Stimulated activated CD4-positive, alpha-beta T cell treated with anti-CD3 and anti-CD28 coated beads, Interleukin-1b, Interleukin-23, amount 100 ng/mL, for 24 hours (primary cell): ENCODE measurements at places on chromosomes 7 and 10.

- no peak for DNase-seq
Measured at GRCh38 chr10:103333934-103334520, 16.9 kb downstream of the PCGF6 start.

DNA sequence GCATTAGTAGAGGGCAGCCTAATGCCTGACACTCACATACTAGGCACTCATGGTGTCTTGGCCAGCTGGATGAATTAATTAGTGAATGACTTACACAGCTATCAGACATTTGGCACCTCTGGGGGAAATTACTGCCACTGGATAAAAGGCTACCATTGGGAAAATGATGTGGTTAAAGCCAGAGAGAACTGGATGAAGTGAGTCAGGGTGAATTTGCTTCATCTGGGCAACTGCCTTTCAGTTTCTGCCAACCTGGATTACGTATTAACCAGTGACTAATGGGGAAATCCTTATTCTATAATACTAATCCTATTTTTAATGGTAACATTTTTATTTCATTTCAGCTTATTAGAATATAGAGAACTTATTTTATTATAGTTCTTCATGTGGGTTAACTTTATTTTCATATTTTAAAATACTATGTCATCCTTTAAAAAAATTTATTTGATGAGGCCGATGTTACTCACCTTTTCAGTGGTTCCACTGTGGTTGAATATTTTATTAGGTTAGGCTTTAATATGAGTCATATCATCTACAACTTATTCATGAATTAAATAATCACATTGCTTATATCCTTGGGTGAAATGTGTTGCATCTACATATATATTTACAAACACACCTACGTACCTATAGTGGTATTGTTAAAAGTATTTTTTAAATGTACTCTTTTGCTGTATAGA is 85.6 kb upstream of the CAPZA2 start:
- no peak for DNase-seq

DNA sequence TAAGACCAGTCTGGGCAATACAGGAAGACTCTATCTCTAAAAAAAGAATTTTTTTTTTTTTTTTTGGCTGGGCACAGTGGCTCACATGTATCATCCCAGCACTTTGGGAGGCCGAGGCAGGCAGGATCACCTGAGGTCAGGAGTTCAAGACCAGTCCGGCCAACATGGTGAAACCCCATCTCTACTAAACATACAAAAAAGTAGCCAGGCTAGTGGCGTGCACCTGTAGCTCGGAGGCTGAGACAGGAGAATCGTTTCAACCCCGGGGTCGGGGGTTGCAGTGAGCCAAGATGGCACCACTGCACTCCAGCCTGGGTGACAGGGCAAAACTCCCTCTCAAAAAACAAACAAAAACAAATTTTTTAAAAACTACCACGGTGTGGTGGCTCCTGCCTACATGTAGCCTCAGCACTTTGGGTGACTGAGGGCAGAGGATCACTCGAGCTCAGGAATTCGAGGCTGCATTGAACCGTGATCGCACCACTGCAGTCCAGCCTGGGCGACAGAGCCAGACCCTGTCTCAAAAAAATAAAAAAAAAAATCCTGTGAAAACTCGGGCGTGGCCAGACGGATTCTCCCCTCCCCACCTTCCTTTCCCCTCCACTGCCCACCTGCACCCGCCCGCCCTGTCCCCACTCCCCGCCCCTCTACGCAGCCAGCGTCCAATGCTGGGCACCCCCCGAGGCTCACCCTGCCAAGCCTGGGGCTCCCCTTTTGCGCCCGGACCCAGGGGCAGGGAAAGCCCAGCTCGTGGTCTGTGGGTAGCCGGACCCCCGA is 745 bp upstream of the ORAI2 start:
- DNase-seq, result no peak

GRCh38 chr7:65972976-65973375 is 9.0 kb downstream of the GUSB start:
- DNase-seq, result no peak

DNA sequence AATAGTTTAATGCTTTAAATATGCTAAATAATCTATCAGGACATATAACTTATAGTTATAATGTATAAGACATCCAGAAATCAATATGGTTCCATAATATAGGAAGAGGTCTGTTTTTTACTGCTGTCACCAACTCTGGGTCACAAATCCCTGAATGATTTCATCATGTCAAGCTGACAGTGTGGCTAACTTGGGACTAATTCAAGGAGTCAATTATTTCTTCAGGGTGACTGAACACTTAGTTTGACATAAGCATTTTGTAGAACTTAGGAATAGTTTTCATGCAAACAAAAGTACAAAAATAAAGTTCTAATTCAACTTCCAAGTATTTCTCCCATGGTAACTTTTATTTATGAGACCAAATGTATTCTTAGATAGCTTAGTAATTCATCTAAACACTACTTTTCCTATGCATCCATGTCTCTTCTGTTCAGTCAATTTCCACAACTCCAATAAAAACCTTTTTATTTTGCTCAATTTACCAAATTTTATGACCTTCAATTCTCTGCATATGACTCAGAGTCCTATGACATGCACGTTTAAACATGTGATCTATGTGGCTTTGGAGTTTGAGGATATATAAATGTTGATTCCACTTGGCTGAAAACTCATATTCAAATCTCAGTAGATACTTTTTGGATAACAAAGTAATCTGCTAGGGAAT is 40.3 kb upstream of the GNAT3 start:
- no peak for DNase-seq

GRCh38 chr10:72056932-72057751 is 31.2 kb downstream of the SPOCK2 start:
- no peak for DNase-seq

DNA sequence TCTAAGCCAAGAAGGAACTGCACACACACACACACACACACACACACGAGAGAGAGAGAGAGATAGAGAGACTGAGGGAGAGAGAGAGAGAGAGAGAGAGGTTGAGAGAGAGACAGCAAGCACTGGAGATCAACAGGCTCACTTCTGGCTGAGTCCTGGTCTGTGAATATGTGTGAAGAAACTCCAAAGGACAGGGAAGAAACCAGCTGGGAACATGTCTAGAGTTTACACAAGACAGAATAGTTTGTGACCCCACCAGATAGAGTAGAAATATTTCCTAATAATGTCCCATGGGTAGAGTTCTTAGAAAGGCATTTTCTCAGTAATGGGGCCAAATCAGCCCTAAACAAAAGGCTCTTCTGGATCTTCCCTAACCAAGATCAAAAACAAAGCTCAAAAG is 155.5 kb upstream of the IGFBP3 start:
- no peak for DNase-seq

GRCh38 chr10:121099592-121099991 is 248.4 kb downstream of the WDR11 start:
- DNase-seq, result no peak

- no peak for DNase-seq
Measured at GRCh38 chr7:66500087-66500486, 128.6 kb upstream of the KCTD7 start.
